ENCODE measurements at places on chromosomes 12 and 14.

DNA sequence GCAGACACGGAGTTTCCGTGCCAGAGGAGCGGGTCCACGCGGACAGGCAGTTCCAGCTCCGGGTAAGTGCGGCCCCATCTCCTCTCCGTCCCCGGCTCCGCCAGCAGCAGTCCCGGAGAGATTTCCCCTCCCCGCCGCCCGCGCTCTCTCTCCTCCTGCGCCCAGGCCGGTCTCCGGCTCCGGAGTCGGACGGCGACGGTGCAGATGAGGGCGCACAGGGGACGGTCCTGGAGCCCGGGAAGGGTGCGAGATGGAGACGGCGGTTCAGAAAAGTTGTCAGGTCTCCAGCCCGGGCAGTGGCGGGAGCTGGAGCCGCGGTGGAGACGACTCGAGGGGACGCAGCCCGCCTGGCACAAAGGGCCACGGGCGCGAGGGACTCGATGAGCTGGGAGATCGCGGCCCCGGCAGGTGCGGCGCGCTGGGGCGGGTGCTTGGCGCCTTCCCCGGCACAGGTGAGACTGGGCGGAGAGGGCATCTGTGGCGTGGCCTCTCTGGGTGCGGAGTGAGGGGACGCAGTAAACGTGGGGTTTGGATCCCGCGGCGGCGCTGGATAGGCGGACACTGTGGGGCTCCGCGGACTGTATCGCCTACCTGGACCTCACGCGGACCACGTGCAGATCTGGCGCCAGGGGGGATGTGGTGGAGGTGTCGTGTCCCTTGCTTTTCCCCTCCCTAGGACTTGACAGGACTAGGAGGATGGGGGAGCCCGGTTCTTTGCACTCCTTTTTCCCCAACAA lies 1540.3 kb upstream of the TMEM132C start:
- no peak for DNase-seq

- DNase-seq: no peak
Measured at GRCh38 chr12:22414742-22415141, 80.2 kb upstream of the ST8SIA1 start.

DNA sequence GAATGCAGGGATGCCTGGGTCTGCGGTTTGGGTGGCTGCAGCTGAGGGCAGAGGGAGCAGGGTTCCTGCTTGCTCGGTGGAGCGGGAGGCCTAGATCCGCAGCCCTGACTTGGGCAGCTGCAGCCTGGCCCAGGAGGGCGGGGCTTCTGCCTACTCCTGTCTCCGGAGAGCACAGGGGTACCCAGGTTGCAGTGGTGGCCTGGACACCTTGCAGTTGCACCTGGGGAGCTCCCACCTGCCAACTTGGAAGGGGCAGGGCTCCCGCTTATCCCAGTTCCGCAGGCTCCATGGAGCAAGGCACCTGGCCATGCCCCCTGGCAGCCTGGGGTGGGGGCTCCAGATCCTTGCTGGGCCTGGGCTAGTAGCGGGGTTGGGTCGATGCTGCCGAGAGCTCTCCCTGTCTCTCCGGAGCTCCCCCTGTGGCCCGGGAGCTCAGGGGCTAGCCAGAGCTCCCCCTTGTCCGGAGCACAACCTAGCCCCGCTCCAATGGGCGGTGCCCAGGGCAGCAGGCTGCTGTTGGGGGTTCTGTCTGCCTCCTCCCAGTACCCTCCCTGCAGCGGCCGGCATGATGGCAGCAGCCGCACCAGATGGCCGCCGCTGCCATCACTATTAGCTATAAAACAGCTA lies 136.4 kb downstream of the PTPRR start:
- no peak for DNase-seq

DNA sequence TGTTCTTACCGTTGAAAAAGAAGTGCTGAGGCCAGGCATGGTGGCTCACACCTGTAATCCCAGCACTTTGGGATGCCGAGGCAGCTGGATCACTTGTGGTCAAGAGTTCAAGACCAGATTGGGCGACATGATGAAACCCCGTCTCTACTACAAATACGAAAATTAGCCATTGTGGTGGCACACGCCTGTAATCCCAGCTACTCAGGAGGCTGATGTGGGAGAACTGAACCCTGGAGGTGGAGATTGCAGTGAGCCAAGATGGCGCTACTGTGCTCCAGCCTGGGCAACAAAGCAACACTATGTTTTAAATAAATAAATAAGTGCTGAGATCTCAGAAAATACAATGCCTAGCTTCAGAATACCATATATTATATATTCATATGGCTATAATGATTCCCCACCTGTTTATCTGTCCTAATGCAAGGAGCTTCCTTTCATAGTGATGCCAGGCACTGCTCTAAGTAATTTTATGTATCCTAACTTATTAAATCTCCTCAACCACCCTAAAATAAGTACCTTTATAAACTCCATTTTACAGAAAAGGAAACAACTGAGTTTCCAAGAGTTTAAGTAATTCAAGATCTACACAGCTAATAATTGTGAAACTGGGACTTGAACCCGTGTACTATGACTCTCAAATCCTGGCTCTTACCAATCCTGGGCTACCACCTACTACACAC lies 7.3 kb downstream of the PHLDA1 start:
- DNase-seq: no peak
